ENCODE measurements at places on chromosomes 12 and 14. TPM values are rescaled to one million over a fixed set of nuclear protein-coding genes. Genes with fewer than 3 reads are reported as not detected.

DNA sequence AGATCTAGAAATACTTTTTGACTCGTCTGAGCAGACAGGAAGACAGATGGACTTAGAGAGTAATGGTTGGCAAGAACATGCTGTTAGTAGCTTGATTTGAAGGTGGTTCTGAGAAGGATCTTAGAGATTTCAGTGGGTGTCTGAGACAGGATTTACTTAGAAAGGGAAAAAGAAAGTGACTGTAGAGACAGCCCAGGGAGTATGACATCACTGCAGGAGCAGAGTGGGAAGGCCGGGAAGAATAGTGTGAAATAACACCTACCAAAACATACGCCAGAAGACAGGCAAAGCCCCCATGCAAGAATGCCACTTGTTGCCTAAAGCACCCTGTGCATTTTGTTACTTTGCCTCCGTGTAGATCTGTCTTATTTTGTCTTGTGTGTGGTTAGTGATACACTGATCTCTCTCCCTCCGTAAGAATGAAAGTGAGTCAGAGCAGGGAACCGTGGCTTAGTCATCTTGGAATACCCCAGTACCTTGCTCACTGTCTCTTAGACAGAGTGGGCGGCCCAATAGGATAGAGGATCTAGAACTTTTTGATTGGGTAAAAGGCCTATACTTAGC is 161.3 kb upstream of the IFNG-AS1 start:
- no peaks in the 10 kb centered on the region for H3K27me3 ChIP-seq
- H3K36me3 ChIP-seq = no peaks in the 10 kb centered on the region
- H3K4me3 ChIP-seq = no peak overlapping the region
- no peak for DNase-seq
- peaks cover 2% of the 10 kb centered on the region for H3K4me1 ChIP-seq

DNA sequence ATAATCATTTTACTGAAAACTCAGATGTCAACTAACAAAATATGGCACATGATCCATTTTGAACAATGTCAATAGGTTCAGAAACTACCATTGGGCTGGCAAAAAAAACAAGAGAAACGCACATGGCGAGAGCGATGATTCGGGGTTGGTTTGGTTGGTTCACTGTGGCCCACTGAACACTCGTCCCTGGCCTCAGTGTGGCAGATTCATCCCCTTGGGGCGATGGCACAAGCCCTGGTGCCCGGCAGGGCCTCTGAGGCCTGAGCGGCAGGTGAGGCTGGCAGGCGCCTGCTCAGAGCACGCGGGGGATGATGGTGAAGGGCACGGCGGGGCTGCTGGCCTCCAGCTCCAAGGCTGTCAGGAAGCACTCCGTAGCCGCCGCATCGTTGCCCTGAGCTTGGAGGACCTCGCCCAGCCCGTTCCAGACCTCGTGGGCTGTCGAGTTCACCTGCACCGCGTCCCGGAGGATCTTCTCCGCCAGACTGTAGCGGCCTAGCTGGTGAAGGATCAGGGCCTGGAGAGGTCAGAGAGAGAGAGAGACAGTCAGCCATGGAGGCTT is 144.3 kb downstream of the CALM1 start:
- no peaks in the 10 kb centered on the region for H3K4me1 ChIP-seq
- H3K4me3 ChIP-seq = no peak overlapping the region
- H3K27me3 ChIP-seq = no peaks in the 10 kb centered on the region
- H3K36me3 ChIP-seq = no peaks in the 10 kb centered on the region

AMHR2 gene
- total RNA-seq = not detected

- peaks cover 76% of the 10 kb centered on the region for H3K4me1 ChIP-seq
- no peak for DNase-seq
- H3K36me3 ChIP-seq = no peaks in the 10 kb centered on the region
- no peaks in the 10 kb centered on the region for H3K27me3 ChIP-seq
These were observed 34.2 kb downstream of the ATP2B1 start for GRCh38 chr12:89674326-89674942.

MGP gene
- total RNA-seq = 4.1 TPM

GRCh38 chr14:37122288-37122687 is 50.1 kb downstream of the SLC25A21 start:
- no peaks in the 10 kb centered on the region for H3K4me1 ChIP-seq
- H3K36me3 ChIP-seq = no peaks in the 10 kb centered on the region
- DNase-seq = no peak
- H3K27me3 ChIP-seq = no peaks in the 10 kb centered on the region
- H3K27ac ChIP-seq = no peak overlapping the region

GRCh38 chr14:31480156-31480555 is 7.7 kb downstream of the GPR33 start:
- no peak overlapping the region for H3K4me3 ChIP-seq
- H3K27me3 ChIP-seq = peaks cover 5% of the 10 kb centered on the region
- H3K27ac ChIP-seq = no peak overlapping the region
- H3K36me3 ChIP-seq = no peaks in the 10 kb centered on the region
- H3K4me1 ChIP-seq = no peaks in the 10 kb centered on the region

RPL10L gene
- not detected for total RNA-seq
